ENCODE measurements at places on chromosomes 13 and 19.

DNA sequence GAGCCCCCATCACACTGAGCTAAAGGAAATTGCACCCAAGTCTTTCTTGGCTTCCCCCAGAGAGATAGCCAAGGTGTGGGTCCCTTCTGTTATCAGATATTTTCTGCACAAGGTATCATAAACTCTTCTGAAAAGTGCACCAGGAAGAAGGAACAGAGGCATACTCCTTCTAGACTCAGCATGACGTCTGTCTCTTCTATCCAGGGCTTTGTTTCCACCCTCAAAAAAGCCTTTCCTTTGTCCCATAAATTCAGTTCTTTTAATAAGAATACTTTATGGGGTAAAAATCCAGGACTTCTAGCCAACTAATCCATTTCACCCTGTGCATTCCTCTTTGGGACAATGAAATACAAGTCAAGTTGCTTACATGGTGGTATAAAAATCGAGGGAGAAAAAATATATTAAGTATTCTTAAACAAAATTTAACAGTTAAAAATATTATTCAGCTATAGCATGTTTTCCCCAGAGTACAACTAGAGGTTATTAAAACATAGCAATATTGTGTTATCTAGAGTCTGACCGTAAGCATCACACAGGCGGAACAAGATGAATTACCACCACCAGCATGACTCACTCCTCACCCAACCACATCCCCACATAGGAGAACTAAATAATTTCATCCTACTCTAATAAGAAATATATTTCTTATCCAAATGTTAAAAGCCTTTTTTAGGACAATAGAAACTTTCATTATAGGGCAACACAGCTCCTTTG, 79.9 kb upstream of the GPC6 start:
- DNase-seq, result no peak

GRCh38 chr13:24651718-24652345, 28.4 kb upstream of the ATP12A start:
- DNase-seq, result no peak

DNA sequence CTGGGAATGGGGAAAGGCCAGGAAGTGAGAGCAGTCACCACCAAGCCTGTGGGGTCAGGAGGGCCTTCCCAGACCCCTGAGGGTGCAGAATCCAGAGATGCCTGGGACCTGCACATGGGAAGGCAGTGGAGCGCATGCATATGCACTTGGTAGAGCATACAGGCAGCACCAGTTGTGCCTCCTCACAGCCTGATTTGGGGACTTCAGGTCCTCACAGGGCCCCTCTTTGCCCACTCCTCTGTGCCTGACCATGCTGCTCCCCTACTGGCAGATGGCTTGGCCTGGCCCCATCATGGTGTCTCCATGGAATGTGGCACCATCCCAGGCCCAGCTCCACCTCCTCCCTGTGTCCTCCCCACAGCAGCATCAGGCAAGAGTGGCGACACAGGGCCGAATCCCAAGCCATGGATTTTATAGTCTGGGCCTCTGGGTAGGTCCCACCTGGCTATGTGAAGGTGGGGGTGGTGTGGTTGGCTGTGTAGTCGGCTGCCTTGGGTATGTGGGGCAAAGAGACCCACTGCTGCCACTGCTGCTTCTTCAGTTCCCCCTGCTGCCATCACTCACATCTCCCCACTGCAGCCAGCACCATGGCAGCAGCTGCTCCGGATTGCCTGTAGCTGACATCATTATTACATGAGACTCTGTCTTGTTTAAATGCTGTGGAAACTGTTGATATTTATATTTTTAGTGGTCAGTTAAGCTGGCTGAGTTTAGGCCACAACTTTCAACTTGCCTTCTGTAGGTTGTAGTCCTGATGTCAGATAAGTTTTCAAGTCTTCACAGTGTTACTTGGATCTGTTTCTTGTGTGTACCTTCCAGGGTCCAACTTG, 247.0 kb downstream of the GPC6 start:
- no peak for DNase-seq

GRCh38 chr13:111916201-111916600, 150.7 kb upstream of the SOX1 start:
- no peak for DNase-seq

DNA sequence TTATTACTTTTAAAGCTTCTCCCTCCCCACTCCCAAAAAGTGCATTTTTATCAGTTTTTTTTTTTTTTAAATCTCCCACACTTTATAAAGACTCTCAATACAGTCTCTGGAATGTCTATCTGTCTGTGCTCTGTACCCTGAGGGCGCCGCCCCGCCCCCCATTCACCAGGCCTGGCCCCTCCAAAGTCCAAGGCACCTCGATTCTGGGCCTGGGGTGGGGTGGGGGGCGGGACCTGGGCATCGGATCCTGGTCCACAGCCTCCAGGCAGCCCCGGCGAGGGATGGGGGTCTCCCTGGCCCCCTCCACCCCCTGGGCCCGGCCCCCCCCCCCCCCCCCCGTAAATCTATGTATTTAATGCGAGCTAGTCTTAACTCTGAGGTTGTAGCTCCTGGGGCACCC, 23.3 kb downstream of the ZBTB7A start:
- DNase-seq, result no peak

- no peak for DNase-seq
Measured at GRCh38 chr13:33144358-33144784, 128.1 kb downstream of the KL start.

GRCh38 chr19:11198769-11199424, 1.6 kb upstream of the KANK2 start:
- no peak for DNase-seq

GRCh38 chr13:63855457-63856118, 2439.9 kb upstream of the PCDH20 start:
- DNase-seq, result no peak

GRCh38 chr19:51324167-51324481, 12.7 kb downstream of the IGLON5 start:
- DNase-seq, result no peak

DNA sequence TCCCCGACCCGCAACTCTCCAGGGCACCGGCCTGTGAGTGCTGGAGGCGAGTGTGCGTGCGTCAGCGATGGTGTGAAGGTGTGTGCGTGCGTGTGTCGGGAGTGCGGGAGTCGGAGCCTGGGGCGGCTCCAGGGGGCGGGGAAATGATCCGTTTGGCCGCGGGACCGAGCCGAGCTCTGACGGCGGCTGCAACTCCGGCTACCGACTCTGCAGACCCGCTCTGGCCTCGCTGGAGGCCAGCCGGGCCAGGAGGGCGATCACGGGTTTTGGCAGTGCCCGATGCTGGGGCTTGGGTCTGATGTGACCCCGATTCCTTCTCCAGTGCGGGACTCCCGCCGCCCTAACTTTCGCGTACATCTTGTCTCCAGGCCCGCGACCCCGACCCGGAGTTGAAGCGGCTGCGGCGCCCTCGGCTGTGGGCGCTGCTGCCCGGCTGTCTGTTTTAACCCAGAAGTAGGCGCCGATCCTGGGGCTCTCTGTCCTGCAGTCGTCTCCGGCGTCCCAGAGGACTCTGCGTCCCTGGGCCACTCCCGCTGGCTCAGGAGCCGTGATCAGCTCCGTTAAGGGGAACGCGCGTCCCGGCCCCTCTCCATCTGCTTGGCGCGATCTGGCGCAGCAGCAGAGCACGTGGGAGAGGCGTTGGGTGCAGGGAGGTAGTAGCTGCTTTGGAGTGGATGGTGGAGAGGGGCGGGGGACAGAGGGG, 1.2 kb downstream of the CHST8 start:
- no peak for DNase-seq

DNA sequence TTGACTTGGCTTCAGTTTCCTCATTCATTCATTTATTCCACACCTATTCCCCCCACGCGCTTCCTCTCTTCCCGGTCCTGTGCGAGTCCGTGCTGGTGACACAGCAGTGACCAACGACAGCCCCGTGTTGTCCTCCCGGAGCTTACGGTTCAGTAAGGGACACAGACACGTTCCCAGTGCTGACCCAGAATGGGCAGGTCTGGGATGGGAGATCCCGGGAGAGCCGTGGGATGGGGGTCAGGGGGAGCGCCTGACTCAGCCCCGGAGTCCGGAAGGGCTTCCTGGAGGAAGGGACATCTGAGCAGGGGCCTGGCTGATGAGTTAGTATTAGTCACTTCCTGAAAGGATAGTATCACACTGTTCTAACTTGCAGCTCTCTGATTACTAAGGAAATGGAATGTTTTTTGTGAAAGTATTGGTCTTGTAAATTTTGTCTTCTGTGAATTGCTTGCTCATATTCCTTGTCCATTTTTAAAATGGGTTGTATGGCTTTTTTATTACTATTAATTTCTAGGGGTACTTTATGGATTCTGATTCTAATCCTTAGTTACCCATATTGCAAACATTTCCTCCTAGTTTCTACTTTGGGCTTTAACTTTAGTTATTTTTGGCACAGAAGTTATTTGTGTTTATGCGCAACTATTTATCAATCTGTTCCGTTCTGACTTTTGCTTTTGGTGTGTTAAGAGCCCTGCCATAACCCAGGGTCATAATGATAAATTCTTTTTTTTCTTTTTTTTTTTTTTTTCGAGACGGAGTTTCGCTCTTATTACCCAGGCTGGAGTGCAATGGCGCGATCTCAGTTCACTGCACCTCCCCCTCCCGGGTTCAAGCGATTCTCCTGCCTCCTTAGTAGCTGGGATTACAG, 708 bp upstream of the ERCC1 start:
- no peak for DNase-seq

GRCh38 chr13:85608255-85608829, 190.9 kb downstream of the SLITRK6 start:
- DNase-seq, result no peak

DNA sequence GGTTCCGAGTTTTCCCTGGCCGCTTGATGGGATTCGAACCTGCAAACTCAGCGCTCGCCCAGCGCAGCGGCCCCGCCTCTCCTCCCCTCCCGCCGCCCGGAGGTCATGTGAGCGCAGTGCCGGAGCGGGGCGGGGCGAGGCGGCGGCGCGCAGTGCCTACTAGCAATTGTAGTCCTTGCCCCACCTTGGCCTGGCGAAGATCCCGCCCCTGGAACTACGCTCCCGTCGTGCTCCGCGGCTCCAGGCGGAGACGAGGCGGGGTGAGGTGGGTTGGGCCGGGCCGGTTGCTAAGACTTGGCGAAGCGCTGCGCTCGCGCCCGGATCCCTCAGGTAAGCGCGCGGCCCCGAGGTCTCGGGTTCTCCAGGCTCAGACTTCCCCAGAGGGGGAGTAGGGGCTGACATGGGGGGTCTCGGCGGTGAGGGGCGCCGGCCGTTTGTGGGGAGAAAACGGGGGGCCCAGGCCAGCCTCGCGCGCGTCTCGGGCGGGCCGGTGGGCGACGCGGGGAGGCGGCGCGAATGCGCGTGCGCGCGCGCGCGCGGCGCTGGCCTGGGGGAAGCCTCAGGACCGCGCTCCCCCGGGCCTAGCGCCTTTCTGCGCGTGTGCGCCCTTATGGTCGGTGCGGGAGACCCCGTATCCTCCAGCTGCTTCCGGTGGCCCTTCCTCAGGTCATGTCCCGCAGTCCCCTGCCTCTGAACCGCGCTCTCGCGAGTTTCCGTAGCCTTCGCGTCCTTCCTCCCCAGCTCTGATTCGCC, at the start of the genes ADAT3 and SCAMP4:
TSS of gene ADAT3 (plus strand) at position 290 of the 753 bp plus-strand sequence. CDS start 6,649 bp downstream, outside the sequence.
TSS of gene SCAMP4 (plus strand) at position 290 of the 753 bp plus-strand sequence. CDS start 9,621 bp downstream, outside the sequence.
- peak; percentile 82 for DNase-seq

- no peak for DNase-seq
Measured at GRCh38 chr13:84352946-84353345, 470.7 kb upstream of the SLITRK1 start.

DNA sequence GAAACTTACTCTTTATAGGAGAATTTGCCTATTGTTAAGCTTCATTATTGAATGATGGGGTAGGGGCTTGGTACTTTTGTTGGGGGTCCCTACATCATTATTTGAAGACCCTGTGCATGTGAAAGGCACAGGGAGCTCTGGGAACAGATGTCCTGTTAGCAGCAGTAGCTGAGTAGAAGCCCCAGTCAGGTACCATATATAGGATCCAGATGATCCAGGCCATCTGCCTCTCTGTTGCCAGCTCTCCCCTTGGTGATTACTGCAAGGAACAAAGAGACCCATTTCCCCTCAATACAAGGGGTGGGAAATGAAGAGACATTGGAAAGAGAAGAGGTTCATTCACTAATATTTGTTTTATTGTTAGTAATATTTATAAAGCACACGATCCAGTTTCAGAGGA, 4.4 kb upstream of the MTMR6 start:
- DNase-seq, result no peak

GRCh38 chr19:51219307-51219706, 5.6 kb upstream of the CD33 start:
- no peak for DNase-seq

GRCh38 chr19:38544569-38545315, 73.0 kb downstream of the MAP4K1 start:
- DNase-seq, result peak; percentile 35

DNA sequence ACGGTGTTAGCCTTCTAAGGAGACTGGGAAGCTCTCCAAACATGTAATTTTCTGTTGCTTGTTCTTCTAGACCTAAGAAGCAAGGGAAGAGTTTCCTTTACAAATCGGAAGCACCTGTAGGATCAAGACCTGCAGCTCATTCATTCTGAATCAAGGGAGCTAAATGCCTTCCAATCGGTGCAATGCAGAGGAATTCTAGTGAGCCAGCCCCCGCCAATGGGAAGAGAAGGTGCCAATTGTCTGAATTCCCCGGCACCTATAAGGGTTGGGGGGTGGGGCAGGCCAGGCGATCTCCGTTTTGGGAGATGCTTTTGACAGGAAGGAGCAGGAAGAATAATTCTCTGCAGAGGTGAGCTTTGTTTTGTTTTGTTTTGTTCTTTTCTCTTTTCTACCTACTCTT, 7.1 kb upstream of the NLRP13 start:
- DNase-seq, result no peak

GRCh38 chr19:16420781-16421386, 50.9 kb downstream of the EPS15L1 start:
- no peak for DNase-seq

DNA sequence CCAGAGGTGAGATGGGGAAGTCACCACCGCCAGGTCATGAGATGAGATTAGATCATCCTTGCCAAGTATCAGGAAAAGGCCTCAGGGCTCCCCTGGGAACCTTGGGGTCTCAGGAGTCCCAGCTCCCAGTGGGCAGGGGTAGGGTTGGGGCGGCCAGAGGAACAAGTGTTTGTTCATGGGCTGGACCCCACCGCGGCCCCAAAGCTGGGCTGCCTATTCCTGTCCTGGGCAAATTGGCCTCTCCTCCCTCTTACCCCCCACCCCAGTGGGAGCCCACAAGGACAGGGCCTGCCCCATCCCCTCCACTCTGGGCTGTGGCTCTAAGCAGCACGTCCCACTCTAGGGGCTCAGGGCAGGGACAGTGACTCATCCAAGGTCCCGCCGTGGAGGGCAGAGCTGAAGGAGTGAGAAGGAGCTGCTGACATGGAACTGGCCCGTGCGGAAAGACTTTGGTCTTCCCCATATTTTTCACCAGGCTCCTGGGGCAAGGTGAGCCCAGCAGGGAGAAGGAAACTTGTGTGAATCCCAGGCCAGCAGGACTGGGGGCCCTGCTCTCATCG, 4.0 kb upstream of the HCN2 start:
- no peak for DNase-seq

- peak; percentile 3 for DNase-seq
Measured at GRCh38 chr19:13764101-13764807, at the start of gene MRI1. Gene MRI1 (plus strand): TSS chr19:13764522. CDS start chr19:13764589, 67 bp downstream.

- DNase-seq, result no peak
Measured at GRCh38 chr19:13007292-13008045, 12.2 kb downstream of the NFIX start.

GRCh38 chr13:44219577-44220548, 153.8 kb upstream of the SERP2 start:
- no peak for DNase-seq
